Activated CD4-positive, CD25-positive, alpha-beta regulatory T cell treated with anti-CD3 and anti-CD28 coated beads, Interleukin-2, amount 50 U/mL, for 16 hours (primary cell): ENCODE measurements at places on chromosomes 3 and 15.

- no peak for DNase-seq
Observed at GRCh38 chr15:73799466-73799865, 46.3 kb upstream of the INSYN1 start.

DNA sequence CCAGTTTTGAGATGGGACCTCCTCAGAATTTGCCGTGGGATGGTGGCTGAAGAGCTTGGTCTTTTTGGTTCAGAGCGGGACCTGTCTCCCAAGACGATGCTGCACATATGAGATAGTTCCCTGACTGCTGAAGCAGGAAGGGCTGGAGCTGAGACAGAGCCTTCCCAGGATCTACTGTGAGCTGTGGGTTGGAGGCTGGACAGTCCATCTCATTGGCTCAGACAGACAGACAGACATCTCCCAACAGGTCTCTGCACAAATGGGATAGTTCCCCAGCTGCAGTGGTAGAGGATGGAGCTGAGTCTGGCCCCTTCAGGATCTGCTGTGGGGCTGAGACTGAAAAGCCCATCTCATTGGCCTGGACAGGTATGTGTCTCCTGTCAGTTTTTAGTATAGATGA lies 1145.6 kb upstream of the CADM2 start:
- no peak for DNase-seq

DNA sequence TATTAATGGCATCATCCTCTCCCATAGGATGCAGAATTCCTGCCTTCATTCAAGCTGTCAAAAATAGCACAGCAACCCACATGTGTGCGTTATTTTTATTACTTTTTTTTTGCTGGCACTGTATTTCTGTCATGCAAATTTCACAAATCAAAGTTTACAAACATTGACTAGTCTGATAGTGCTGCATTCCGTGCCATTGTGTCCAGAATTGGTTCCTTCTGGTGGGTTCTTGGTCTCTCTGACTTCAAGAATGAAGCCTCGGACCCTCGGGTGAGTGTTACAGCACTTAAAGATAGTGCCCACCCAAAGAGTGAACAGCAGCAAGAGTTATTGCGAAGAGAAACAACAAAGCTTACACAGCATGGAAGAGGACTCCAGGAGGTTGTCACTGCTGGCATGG lies 490.2 kb downstream of the GABRG3 start:
- DNase-seq: no peak

GRCh38 chr3:18866899-18867298 lies 281.4 kb upstream of the KCNH8 start:
- no peak for DNase-seq

DNA sequence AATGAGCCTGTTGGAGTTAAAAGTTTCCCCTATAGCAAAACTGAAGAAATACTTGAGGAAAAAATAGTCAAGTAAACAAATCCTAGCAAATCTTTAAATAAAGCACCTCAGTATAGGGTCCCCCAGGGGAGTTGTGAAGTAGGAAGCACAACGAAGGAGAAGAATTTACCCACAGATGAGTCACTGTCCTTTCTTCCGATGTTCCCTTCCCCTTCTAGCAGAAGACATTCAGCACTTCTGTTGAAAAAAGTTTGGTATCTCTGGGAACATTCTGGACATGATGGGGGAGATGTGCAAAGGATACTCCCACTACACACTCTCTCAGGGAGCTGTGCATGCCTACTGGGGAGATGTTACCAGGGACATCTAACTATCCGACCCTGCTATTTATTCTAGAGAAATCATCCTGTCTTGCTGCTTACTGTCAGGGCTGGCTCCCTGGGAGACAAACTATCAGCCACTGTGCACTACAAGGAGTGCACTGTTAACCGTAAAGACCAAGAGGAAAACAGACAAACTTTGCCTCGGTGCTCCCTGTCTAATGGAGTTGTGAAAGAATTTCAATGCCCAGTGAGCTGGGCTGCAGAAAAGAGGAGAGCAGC lies 93.8 kb downstream of the RFTN1 start:
- no peak for DNase-seq

DNA sequence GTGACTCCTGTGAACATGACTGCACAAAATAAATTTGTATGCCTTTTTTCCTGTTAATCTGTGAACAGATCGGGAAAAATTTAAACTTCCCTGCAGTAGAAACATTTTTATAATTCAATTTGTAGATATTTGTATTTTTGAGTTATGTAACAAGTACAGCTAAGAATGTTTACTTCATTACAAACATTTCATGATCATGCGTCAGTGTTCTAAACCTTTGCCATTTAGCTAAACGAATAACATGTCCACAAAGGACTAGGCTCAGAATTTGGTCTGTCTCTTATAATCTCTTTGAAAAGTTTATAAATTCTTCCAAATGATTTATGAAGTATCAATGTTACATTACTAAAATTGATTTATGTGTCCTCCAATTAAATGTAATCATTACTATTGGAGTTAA lies 17.3 kb upstream of the CRYBG3 start:
- no peak for DNase-seq

GRCh38 chr3:146577662-146578061 lies 27.5 kb downstream of the PLSCR5 start:
- DNase-seq: no peak

- no peak for DNase-seq
Observed at GRCh38 chr15:62618432-62618831, 424.1 kb upstream of the TPM1 start.

- no peak for DNase-seq
Observed at GRCh38 chr3:45795882-45796765, at the start of gene SLC6A20. TSS of gene SLC6A20 (minus strand) at chr3:45796536. CDS start at chr3:45796419, 117 bp downstream.

- no peak for DNase-seq
Observed at GRCh38 chr15:29825227-29825626, 3.0 kb upstream of the TJP1 start.

- DNase-seq: no peak
Observed at GRCh38 chr15:22980189-22981050, at the start of gene CYFIP1. TSS of gene CYFIP1 (minus strand) at chr15:22980368. CDS start at chr15:22947285, 33,083 bp downstream.

- DNase-seq: no peak
Observed at GRCh38 chr3:127071597-127072001, 88.7 kb downstream of the PLXNA1 start.

GRCh38 chr15:77500989-77501388 lies 80.3 kb downstream of the HMG20A start:
- DNase-seq: no peak

DNA sequence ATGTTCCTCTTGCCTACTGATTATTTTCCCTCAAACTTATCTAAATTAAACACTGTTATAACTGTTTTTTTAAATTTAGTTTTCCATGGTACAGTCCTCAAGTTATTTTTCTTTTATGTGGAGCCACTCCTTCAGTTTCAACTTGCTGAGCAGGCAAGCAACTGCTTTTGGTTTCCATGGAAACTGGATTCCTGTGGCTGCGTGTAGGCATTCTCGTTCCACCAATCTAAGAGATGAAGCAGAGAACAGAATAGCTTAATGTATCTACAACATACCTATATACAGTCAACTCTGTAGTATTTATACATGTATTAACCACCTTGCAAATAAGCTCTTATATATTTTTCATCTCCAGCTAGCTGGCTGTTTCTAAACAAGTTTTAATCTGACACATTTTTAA lies 25.8 kb upstream of the ANXA2 start:
- no peak for DNase-seq

GRCh38 chr3:7573330-7573729 lies 712.4 kb downstream of the GRM7 start:
- DNase-seq: no peak

GRCh38 chr3:8825153-8825825 lies 55.9 kb upstream of the OXTR start:
- no peak for DNase-seq

DNA sequence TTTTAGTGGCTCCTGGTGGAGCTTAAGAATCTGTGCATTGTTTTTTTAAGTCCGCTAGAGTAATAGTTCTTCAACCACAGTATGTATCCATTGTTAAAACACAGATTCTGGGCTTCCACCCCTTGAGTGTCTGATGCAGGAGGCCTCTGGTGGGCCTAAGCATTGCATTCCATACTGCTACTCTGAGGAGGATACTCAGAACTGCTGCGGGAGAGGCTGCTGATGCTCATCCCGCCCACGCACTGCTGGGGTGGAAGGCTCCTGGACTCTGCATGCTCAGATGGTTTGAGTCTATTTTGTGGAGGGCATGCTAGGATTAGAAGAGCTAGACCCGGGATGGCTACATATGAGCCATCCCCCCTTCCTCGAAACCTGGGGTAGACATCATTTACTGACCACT lies 74.4 kb downstream of the THSD4 start:
- DNase-seq: no peak

- no peak for DNase-seq
Observed at GRCh38 chr3:183493296-183494045, 62.0 kb downstream of the KLHL6 start.

DNA sequence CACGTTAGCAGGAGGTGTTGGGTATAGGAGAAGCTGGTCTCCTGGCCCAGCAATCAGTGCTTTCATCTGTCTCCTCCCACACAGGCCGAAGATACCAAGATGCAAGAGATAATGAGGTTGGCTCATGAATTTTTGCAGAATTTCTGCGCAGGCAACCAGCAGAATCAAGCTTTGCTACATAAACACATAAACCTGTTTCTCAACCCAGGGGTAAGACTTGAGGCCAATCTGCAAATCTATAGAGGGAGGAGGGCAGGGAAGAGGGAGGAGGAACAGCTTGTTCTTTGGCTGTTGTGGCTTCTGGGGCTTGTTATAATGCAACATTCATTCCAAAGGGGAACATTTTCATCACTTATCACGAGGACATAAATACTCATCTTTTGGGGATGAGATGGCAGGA lies 195.3 kb downstream of the ITPR1 start:
- no peak for DNase-seq

DNA sequence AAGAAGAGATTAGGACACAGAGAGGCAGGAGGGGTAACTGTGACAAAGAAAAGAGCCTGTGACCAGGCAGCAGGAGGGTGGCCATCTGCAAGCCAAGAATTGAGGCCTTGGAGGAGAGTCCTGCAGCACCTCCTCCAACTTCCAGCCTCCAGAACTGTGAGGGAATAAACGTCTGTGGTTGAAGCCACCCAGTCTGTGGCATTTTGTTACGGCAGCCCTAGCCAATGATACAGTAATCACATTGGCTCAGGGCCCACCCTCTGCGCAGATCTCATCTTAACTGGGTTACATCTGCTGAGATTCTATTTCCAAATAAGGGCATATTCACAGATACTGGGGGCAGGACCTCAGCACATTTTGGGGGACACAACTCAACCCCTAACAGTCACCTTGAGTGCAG lies 11.3 kb downstream of the SELENOS start:
- no peak for DNase-seq

DNA sequence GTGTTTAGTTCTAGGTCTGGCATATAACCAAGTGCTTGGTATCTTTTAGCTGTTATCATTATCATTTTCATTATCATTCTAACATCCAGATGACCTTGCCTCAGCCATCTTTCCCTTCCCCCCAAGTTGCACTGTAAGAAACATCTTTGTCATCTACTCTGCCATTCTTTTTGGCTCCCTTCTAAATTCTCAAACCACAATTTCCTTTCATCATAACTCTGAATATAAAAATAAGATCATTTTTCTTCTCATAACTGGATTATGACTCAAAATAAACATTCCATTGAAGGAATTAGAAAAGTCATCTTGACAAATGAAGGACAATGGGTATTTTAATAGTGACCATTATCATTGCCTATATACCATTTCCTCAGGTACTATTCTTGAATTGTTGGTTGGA lies 786.2 kb downstream of the AGBL1 start:
- DNase-seq: no peak

DNA sequence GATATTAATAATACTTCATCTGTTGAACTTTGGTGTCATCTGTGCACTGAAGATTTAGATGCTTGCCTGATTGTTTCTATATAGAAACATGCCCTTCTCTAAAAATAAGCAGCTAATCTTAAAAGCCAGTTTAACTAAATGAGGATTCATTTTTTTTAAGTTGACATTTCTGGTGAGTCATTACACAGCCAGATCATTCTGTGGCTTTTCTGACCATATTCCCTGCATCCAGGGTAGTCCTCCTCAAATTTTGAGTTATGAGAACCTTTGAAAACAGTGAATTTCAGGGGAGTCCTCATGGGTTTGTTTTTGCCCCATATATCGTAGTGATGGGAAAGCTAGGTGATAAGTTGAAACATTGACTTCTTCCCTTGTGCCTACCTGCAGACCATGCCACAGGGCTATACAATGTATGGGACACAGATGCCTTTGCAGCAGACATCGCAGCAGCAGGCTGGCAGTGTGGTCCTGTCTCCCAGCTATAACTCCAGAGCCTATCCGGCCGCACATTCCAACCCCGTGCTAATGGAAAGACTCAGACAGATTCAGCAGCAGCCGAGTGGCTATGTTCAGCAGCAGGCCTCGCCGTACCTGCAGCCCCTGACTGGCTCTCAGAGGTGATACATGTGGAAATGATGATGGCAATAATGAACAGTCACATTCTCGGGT lies 26.5 kb upstream of the P2RY12 start:
- no peak for DNase-seq
